GM10248 (cell line): ENCODE measurements at places on chromosomes 11 and 22.

DNA sequence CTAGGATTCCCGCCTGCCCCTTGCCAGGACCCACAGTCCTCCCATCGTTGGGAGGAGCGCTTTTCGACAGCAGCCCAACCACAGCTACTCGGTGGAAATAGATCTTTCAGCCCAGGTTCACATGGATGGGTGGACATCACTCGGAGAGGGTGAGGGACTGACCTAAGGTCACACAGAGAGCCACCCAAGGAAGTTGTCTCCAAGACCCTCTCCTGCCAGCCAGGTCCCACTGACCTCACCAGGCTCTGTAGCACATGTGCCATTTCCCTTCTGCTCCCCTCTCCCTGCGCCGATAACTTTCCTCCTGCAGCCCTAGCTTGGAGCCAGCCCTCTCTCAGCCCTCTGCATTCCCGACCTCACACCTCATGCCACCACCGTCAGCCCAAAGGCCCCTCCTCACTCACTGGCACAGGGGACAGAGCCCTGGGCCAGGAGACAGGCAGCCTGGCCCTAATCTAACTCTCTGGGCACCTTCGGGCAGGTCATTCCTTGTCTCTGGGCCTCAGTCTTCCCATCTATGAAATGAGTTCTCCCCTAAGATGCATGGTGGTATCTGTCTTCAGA, 4.7 kb downstream of the KCNJ4 start:
- no peak for DNase-seq

DNA sequence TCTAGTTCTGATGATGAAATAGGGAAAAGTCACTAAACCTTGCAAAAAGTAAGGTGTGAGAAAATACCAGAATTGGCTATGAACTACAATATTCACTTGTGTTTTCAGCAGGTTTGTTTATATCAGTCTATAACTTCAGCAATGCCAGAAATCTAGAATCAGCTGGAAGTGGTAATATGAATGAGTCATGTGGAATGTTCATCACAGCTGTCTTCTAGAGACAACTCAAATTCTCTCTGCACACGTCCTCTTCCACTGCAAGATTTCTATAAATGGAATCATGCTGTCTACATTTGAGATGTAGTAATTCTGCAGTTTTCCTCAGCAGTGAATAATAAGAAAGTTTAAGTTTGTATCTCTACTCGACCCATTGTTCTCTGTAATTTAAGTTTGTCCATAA, 89.9 kb downstream of the OR4A15 start:
- DNase-seq: no peak

DNA sequence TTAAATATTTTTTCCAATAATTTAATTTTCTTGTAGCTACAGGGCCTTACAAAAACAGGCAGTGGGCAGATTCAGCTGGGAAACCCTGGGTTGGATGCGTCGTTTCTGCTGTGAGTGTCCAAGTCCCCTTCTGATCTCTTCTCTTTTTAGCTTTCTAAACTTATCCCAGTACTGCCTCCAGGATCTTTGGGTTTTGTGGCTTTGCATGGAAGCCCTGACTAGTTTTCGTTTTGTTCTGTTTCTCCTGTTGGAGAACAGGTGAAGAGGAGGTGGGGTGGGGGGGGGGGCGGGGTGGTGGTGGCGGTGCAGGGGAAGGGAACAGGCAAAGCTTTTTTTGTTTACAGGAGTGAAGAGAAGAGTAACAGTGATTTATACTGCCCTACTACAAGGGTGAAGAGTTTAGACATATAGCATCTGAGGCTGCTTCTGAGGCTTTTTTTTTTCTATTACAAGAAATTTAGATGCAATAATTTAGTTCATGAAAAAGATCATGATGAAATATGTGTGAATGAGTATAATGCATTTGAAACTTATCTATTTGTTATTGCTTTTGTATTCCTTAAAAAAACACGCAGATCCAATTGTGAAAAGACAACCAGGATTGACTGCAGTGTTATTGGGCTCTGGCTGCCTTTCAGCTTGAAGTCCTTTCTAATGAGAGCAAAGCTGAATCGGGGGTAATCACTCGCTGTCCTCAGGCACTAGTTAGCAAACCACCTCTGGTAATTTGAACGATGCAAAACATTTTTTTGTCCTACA, 142.9 kb downstream of the NCAM1 start:
- DNase-seq: no peak

- DNase-seq: no peak
Observed at GRCh38 chr11:68810164-68810563, 31.6 kb downstream of the CPT1A start.

DNA sequence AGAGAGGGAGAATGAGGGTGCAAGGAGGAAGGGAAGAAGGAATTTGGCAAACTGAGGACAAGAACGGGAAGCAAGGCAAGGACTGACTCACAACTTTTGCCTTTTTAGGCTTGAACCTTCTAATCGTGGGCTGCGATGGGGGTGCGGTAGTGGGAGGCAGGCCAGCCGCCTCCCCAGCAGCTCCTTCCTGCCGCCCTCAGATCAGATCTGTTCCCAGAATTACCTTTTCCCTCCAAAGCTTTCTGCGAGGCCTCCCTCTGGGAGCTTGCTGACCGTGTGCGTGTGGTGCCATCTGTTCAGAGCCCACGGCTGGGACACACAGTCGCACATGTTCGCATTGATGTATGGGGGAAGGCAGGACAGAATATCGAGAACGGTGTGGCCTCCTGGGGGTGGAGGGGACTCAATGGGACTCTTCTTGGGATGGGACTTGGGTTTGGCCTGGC, 86.9 kb upstream of the PARVA start:
- DNase-seq: peak; percentile 8

DNA sequence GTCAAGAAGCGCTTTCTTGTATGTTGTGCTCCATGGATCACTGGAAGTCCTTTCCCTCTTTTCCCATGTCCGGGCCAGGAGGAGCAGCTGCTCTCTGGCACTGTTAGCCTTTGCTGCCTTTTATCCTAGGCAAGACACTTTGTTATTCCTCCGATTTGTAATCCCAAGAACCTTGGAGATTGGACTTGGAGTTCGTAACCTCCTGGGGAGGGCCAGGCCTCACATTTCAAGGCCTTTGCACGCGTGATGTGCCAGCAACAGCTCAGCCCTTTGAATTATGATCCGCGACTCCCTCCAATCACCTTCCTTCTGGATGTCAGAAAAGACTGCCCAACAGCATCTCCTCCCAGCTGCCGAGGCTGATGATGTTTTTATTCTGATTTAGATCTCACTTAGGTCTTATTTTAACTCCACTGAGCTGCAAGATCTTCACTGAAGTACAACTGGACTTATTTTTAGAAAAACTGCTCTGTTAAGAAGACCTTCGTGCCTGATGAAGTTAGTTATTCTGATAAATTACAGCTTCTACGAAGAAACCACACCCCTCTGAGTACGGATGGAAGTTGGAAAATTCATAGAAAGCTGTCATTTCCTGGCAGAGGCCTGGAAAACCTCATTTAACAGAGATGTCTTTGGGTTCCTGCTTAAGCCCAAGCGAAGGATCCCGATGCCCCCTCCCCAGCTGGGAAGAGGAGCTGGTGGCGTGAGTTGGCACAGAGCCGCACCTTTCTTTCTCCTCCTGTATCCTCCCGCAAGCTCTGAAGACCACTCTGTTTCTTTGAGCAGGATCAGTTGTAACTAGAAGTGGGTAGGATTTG, 62.4 kb downstream of the PARVB start:
- no peak for DNase-seq

DNA sequence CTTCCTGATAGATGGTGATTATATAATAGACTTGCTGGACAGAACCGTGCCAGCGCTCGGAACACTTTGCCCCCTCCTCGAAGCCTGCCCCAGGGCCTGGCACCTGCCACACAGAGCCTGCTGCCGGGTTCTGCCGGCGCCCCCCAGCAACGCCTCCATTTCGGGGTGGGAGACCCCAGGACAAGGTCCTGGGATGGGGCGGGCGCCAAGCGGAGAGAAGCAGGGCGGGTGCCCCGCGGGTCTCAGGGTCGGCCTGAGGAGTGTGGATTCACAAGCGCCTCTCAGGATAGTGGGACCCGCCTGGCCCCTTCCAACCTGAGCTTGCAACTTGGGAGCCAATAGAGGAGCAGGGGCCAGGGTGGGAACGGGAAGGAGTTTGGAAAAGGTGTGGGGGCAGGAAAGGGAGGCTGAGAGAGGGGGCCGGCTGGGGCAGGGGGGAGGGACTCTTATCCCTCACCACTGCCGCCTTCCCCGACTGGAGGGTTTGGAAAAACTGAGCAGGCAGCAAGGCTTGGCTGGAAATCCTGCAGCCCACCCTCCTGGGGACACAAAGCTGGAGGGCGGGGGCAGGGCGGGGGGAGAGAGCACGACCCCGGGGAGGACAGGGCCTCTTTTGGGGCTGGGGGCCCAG, 3.3 kb upstream of the BCL9L start:
- no peak for DNase-seq

DNA sequence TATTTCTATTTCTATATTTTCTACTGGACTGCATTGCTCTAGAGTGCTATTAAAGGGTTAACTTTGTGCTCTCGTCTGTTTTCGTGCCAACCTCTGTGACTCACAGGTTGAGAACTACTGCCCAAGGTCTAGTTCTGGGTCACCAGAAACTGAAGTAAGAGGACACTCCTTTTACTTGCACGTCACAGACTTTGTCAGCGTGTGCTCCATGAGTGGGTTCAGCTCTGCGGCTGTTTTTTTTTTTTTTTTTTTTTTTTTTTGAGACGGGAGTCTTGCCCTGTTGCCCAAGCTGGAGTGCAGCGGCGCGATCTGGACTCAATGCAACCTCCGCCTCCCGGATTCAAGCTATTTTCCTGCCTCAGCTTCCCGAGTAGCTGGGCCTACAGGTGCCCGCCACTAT, 49.8 kb downstream of the CLMP start:
- no peak for DNase-seq

GRCh38 chr11:59801981-59802638, 8.5 kb downstream of the MRPL16 start:
- no peak for DNase-seq

GRCh38 chr11:129365816-129366215, 9.8 kb upstream of the BARX2 start:
- no peak for DNase-seq

GRCh38 chr22:49282596-49282995, 545.1 kb downstream of the BRD1 start:
- DNase-seq: no peak
